ENCODE measurements at places on chromosomes 1 and 21.

DNA sequence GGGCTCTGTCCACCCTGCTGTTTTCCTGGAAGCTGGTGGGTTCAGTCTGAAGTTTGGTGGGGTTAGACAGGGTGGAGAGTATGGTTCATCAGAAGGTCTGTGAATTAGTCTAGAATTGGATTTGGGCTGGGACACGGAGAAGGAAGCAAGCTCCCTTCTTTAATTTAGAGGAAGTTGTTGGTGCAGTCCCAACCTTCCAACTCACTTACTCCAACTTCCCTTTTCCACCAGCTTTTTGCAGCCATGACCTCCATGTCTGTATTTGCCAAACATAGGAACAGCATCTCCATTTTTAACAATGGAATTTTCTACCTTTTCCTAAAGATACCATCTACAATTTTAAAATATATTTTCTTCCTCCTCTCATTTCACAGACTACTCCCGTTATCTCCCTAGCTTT is 28.5 kb upstream of the PRELP start:
- DNase-seq, result no peak

DNA sequence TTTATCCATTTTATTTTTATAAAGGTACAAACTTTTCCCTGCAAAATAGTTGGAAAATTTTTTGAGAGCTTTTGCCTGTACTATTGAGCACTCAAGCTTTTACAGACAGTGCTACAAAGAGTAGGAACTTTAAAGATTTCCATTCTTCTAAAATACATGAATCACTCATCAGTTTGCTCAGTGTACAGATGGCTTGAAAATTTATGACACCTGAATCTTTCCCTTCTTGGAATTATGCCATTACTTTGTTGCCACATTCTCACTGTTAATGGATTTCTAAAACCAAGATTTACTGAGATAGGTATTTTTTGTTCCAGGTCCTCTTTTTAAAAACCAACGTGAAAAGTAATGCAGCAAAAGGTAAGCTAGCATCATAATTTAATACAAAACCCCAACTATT is 76.0 kb downstream of the GPATCH2 start:
- no peak for DNase-seq

- DNase-seq, result no peak
Observed at GRCh38 chr1:220803401-220804201, 16.9 kb downstream of the MTARC1 start.

DNA sequence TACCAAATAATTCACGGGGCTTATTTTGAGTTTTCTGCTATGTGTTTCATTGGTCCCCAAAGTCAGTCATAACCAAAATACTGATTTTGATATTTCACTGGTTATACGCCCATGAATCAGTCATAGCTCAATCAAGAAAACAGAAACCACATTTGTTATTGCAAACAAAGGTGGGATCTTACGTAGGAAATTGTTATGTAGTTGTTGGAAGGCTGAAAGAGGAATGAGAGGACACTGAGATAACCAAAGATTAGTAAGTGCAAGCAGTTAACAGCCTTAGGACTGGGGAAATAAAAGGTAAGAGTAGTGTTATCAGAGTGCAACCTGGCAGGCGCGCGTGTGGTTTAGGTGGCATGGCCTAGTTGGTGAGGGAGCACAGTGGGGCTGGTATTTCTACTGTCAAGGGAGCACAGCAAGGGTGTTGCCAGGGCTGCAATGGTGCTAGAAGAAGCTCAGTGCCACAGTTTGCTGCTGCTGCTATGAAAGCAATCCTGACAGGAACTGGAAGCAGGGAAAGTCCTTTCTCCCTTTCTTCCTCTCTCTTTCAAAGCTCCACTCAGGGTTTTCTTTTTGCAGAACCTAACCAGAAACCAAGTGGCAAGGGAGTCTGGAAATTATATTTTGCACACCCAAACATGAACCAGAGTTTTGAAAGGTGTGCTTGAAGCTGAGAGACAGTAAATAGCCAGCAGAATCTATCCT is 33.7 kb downstream of the RTCA start:
- no peak for DNase-seq
